ENCODE measurements at places on chromosomes 2 and 18.

- no peak for DNase-seq
These were observed 559.5 kb downstream of the PIK3C3 start for GRCh38 chr18:42514512-42514911.

DNA sequence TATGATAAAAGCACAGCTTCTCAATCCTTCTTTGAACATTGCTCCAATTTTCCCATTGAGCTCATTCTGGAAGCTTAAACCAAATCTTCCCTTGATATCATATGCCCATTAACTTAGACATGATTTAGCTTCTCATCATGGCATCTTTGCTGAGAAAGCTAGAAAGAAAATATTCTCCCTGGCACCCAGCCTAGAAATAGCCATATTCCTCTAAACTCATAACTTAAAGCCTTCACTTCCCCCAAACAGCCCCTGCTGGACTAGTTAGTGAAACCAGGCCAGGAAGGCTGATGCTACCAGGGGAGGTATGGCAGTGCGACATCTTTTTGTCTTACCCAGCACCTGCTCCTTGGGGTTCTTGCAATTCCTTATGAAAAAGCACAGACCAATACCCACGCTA is 4.3 kb downstream of the AAK1 start:
- no peak for DNase-seq

GRCh38 chr2:206082298-206082843 is 3.6 kb downstream of the INO80D start:
- no peak for DNase-seq

DNA sequence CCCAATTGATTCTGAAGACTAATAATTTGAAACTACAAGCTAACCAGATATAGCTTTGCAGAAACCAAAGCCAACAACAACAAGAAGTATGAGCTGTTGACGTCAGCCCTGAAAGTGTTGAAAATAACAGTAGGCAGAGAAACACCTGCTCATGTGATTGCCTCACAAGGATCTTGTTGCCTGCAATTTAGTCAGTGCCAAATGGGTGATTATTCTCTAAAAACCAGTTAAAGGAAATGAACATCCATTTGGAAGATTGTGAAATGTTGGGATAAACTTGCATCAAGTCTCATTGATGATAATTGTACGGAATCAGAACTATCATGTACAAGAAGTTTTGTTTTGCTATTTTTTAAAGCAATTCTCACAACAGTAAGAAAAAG is 2.8 kb downstream of the CYTIP start:
- peak; percentile 84 for DNase-seq

GRCh38 chr2:54618646-54619565 is 104.6 kb upstream of the EML6 start:
- no peak for DNase-seq

DNA sequence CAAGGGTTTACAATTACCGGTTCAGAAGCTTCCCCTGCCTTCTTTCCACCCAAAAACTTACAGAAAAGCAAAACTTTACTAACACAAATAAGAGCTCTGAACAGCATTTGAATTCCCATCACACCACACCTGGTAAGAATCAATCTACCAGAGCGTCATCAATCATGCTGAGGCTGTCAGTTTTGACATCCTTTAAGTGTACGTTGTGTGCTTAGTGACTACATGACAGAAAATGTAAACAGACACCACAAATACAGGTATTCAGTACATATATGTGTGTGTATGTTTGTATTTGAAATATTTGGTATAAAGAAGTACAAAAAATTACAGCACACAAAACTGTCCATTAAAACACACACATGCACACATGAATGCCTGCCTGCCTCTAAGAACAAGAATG is 523.5 kb downstream of the TMEM182 start:
- no peak for DNase-seq

DNA sequence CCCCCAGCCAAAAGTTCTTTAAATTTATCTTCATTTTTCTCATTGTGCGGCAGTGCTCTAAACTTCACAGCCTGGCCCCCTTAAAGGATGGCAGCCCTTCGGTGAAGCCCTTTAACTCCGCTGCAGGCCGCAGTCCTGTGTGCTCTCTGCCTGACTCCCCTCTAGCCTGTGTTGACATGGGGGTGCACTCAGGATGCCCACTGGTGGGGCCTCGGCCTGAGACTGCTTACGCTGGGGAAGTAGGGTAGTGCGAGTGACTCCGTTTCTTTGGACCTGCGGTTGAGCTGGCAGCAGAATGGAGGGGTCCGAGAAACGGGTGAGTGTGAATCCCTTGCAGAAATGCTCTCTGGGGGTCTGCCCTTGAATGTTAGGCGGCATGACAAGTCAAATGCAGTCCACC is 5.6 kb downstream of the RAB12 start:
- no peak for DNase-seq

- DNase-seq = no peak
These were observed 587.8 kb downstream of the ARHGAP15 start for GRCh38 chr2:143717053-143717452.

DNA sequence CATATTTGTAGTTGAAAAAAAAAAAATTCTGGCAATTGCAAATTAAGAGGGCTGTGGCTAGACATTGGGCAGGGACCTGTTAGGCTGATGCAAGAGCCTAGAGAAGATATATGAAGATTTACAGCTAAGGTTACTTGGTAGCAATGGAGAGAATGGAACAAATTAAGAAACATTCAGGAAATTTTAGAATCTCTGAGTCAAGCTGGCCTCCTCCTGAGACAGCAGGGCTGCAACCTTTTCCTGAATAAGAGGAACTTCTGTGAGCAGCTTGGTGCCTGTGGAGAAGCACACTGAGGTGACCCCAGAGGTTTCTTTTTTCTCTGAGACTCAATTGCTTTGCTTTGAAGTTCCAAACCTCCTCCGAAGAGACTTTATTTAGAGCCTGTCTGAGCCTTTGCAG is 118.6 kb upstream of the LRATD1 start:
- DNase-seq = no peak

GRCh38 chr18:37445368-37445767 is 120.2 kb downstream of the CELF4 start:
- DNase-seq = no peak

- DNase-seq = no peak
These were observed 70.7 kb downstream of the CALCRL start for GRCh38 chr2:187377340-187377739.
